Frontal cortex (tissue), 4 donors: ENCODE measurements at places on chromosomes 2 and 18. TPM values are rescaled to one million over a fixed set of nuclear protein-coding genes. Genes with fewer than 3 reads are reported as not detected.

ANKRD39 gene
- total RNA-seq, result 5.7 TPM

NEUROD1 gene
- total RNA-seq, result 4.9 TPM

OSR1 gene
- total RNA-seq, result 3.7 TPM

NPPC gene
- 0.41 TPM for total RNA-seq

CNOT9 gene
- total RNA-seq, result 47.3 TPM

PDE1A gene
- 51.0 TPM for total RNA-seq

LYG1 gene
- 0.41 TPM for total RNA-seq

KCNE4 gene
- 2.4 TPM for total RNA-seq

FBXO15 gene
- 4.1 TPM for total RNA-seq

TFCP2L1 gene
- total RNA-seq, result under 0.01 TPM

CDH20 gene
- 6.9 TPM for total RNA-seq

RAB6C gene
- 0.41 TPM for total RNA-seq

G6PC2 gene
- not detected for total RNA-seq

FASTKD2 gene
- total RNA-seq, result 47.7 TPM

SPP2 gene
- not detected for total RNA-seq

MGAT4A gene
- total RNA-seq, result 38.3 TPM

RESP18 gene
- 0.82 TPM for total RNA-seq

TNFAIP6 gene
- 0.41 TPM for total RNA-seq

MEP1B gene
- total RNA-seq, result 0.41 TPM

LHCGR gene
- total RNA-seq, result under 0.01 TPM

IL1F10 gene
- not detected for total RNA-seq

PSMD1 gene
- total RNA-seq, result 116 TPM

CXCR1 gene
- under 0.01 TPM for total RNA-seq

IL36A gene
- total RNA-seq, result not detected

FBLN7 gene
- total RNA-seq, result 0.41 TPM

TSPYL6 gene
- total RNA-seq, result not detected

EMX1 gene
- total RNA-seq, result 11.8 TPM
